ENCODE measurements at places on chromosomes 7 and 10.

- DNase-seq, result no peak
Observed at GRCh38 chr10:117223693-117224430, 17.1 kb upstream of the SLC18A2 start.

DNA sequence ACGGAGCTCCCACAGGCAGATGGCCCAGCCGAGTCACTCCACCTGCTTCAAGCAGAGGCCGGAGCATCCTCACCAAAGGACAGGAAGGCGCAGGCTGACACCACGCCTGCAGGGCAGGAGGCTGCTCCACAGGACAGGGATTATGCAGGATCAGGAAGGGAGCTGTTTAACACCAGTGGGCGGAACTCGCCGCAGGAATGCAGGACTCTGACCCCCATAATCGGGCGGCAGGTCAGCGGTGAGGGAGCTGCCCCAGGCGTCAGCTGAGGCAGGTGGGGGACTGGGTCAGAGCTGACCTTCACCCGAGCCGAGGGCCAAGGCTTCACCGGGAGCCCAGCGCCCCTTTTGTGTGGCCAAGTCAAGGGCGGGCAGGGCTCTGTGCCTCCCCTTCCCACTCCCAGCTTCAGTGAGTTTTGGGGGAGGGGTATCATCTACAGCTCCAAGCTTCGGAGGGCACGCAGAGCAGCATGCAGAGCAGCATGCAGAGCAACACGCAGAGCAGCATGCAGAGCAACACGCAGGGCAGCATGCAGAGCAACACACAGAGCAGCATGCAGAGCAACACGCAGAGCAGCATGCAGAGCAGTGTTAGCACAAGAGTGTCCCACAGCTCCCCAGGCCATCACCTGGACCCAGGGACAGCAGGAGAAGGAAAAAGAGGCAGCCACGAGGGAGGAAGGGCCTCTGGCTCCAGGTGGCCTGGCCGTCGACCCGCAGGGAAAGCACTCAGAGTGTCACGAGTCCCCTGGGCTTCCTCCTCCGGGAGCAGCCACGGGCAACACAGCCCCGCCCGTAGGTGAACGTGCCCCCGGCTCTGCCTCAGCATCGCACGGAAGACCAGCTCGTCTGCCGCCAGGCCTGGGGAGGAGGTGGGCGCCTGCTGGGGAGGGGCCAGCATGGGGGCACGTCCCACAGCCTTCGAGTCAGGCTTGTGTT lies 151.7 kb upstream of the PPP2R2D start:
- no peak for DNase-seq

- no peak for DNase-seq
Observed at GRCh38 chr7:500521-501420, 18.9 kb downstream of the PDGFA start.

GRCh38 chr10:91879515-91880170 lies 29.6 kb downstream of the FGFBP3 start:
- DNase-seq, result no peak
